RPMI7951 (cell line): ENCODE measurements at places on chromosomes 7 and 10.

DNA sequence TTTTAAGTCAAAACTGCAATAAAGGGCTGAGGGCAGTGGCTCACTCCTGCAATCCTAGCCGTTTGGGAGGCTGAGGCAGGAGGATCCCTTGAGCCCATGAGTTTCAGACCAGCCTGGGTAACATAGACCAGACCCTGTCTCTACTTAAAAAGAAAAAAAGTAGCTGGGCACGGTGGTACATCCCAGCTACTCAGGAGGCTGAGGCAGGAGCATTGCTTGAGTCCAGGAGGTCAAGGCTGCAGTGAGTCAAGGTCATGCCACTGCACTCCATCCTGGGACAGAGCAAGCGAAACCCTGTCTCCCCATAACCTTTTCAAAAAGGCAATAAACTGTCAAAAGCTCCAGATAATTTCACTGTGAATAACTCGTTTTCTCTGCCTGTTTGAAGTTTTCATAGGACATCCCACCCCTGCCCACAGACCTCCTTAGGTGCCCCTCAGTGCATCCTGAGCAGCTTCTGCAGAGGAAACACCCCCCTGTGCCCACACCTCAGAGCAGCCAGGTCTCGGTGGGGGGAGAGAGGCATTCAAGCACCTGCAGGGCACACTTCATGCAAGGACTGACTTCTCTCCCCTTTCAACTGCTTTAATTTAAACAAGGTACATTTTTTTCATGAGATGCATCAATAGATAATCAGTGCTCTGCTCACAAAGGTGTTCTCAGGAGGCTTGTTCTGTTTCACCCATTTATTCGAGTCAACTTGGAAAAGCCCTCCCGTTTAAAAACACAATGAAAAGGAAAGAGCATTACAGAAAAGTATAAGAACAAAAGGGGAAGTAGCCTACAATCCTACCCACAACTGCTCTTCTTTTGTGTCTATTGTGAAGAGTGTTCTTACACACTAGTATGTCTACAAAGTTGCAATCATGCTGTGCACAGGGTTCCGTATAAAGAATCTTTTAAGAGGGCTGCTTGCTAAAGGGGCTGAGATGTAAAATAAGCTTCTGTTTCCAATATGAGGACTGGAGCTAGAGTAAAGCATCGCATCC lies 104.9 kb downstream of the KMT2E start:
- no peak for DNase-seq

DNA sequence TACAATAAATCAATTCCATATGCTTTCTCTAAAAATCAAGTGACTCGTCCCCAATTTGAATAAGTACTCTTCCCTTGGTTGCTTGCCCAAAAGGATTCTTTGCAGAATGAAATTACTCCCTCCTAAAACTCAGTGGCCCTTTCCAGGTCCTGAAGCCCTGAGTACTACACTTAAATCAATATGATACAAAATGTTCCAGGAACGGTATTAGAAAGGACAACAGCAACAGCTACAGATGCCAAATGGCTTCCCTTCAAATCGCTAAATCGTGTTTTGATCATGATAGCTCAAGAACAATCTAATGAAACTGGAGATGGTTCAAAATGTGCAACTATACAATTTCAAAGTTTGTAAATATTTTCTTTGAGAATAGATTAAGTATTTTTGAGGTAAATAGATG lies 59.4 kb downstream of the TPK1 start:
- DNase-seq = no peak

DNA sequence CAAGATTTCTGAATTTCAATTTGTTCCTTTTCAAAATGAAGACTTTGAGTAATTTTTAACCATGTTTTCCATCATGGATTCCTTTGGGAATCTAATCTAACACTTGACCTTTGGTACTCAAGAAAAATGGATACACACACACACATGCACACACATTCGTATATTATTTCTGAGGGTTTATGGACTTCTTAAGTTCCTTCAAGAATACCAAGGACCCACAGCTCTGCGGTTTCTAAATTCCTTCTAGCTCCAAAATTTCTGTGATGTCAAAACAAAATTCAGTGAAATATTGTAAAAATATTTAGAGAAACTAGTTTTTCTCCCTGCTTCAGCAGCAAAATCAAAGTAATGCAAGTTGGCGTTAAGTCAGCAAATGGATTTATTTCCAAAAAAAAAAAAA lies 98.3 kb upstream of the FAM13C start:
- no peak for DNase-seq

- no peak for DNase-seq
Measured at GRCh38 chr7:143362131-143363015, at the start of gene FAM131B. FAM131B (minus strand) TSS chr7:143362713; CDS start chr7:143362603, 110 bp downstream.

- no peak for DNase-seq
Measured at GRCh38 chr10:33665501-33665900, 331.0 kb upstream of the NRP1 start.

GRCh38 chr7:4297918-4298219 lies 384.2 kb upstream of the FOXK1 start:
- DNase-seq = no peak

DNA sequence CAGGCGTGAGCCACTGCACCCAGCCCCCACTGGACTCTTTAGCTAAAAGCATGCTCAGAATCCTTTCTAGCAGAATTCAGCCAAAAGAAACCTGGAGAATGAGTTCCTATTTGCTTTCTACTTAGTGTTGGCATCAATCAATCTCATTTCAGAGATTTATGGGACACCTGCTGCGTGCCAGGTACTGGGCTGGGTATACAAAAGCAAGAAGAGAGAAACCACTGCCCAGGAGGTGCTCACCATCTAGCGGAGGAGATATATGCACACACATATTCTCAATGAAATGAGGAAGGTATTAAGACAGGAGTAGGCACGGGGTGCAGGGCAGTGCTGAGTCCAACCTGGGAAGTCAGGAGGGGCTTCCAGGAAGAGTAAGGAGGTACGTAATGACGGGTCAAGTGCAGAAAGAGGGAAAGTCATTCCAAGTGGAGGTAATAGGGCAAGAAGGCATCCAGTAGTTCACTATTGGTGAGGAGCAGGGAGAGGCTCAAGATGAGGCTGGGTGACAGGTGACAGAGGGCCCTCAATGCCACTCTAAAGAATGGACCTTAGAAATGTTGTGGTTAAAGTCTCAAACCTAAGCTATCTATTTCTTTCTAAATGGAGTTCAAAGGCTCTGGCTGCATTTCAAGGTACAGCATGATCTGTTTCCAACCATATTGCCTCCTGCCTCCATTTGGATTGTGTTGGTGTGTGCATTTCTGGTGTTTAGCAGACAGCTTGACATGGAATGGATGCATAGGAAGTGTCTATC lies 22.1 kb downstream of the ABLIM1 start:
- no peak for DNase-seq
